Activated naive CD8-positive, alpha-beta T cell treated with anti-CD3 and anti-CD28 coated beads, Interleukin-2, amount 10 ng/mL, durations not matched to agents 7 days and 5 days (primary cell): ENCODE measurements at places on chromosomes 3 and 15. TPM values are rescaled to one million over a fixed set of nuclear protein-coding genes. Genes with fewer than 3 reads are reported as not detected.
A peak's percentile ranks its signal among the peaks of the same experiment; 100 is the strongest.

GRCh38 chr15:95448531-95449229 lies 881.8 kb upstream of the NR2F2 start:
- peaks cover 37% of the 10 kb centered on the region for H3K4me1 ChIP-seq
- peaks cover 14% of the 10 kb centered on the region for H3K27me3 ChIP-seq
- peaks cover 38% of the 10 kb centered on the region for H3K36me3 ChIP-seq
- no peak overlapping the region for H3K27ac ChIP-seq
- H3K4me3 ChIP-seq = no peak overlapping the region

DNA sequence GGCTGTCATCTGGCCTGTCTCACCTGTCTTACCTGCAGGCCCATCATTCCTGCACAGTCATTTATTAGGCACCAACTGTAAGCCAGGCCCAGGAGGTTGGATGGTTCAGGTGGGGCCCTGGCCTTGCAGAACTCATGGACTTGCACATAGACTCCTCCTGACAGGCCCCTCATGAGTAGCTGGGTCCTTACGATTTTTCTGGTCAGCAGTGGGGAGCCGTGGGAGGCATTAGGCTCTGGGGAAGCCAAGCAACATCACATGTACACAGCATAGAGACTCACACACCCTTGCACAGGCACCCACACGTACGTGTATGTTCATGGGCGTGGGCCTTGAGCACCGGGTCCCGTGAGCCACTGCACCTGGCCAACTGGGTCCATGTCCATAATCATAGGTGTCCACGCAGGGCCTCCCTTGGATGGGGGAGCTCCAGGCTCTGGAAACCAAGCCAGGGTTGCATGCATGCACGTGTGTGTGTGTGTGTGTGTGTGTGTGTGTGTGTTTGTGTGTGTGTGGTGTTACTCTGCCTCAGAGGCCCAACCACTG lies 20.3 kb downstream of the CISH start:
- H3K27me3 ChIP-seq = no peaks in the 10 kb centered on the region
- peak overlapping the region; percentile 74 for H3K4me3 ChIP-seq
- H3K4me1 ChIP-seq = peaks cover 87% of the 10 kb centered on the region
- peak; percentile 66 for DNase-seq

GRCh38 chr3:58260733-58261132 lies 23.1 kb downstream of the ABHD6 start:
- H3K27me3 ChIP-seq = no peaks in the 10 kb centered on the region
- DNase-seq = no peak
- peaks cover 7% of the 10 kb centered on the region for H3K36me3 ChIP-seq
- no peak overlapping the region for H3K27ac ChIP-seq
- peaks cover 6% of the 10 kb centered on the region for H3K4me1 ChIP-seq
- H3K4me3 ChIP-seq = no peak overlapping the region

- peaks cover 4% of the 10 kb centered on the region for H3K27me3 ChIP-seq
- H3K36me3 ChIP-seq = no peaks in the 10 kb centered on the region
- H3K4me3 ChIP-seq = no peak within 1 kb of the TSS
- no peaks in the 10 kb centered on the region for H3K4me1 ChIP-seq
- no peak for DNase-seq
Measured at GRCh38 chr3:21750831-21751391, at the start of gene ZNF385D. ZNF385D (minus strand) TSS chr3:21751210; CDS start chr3:21750916, 294 bp downstream.

Gene ARID3B
- 43.0 TPM for total RNA-seq

Gene TXNRD3
- 1.1 TPM for total RNA-seq
